Left cardiac atrium (tissue), 4 donors: ENCODE measurements at places on chromosomes 13 and 19.

DNA sequence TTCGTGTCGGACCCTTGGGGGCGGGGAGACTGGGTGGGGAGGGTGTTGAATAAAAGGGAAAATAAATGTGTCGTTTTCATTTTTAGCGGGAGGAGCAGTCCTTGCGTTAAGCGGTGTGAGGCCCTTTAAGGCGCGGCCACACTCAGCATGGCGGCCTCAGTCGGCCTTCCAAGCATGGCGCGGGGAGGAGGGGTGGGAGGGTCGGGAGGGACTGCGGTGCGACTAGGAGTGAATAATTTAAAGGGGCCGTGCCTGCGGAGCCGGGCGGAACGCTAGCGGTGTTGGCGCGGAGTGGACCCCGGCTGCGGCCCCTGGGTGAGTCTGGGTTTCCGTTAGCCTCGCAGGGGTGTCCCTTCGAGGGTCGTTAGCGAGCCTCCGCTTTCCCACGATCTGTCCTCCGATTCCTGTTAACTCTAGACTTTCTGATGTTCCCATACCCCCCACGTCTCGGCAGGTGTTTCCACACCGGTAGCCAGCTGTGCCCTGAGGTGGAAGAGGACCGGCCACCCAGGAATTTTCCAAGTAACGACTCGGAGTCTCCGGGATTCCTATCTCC, 1.5 kb upstream of the PNPLA6 start:
- peak; percentile 89 for DNase-seq

DNA sequence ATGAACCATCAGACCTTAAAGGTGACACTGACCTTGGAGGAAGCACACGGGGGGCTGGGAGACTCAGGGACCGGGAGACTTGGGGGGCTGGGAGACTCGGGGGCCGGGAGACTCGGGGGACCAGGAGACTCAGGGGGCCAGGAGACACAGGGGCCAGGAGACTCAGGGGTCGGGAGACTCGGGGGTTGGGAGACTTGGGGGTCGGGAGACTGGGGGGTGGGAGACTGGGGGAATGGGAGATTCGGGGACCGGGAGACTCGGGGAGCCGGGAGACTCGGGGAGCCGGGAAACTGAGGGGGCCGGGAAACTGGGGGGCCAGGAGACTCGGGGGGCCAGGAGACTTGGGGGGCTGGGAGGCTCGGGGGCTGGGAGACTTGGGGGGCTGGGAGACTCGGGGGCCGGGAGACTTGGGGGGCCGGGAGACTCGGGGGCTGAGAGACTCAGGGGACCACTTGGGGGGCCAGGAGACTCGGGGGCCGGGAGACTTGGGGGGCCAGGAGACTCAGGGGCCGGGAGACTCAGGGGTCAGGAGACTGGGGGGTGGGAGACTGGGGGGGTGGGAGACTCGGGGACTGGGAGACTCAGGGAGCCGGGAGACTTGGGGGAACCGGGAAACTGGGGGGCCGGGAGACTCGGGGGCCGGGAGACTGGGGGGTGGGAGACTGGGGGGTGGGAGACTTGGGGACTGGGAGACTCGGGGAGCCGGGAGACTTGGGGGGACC, 62.9 kb downstream of the RASA3 start:
- no peak for DNase-seq

- DNase-seq = no peak
Observed at GRCh38 chr13:58024103-58024502, 392.6 kb downstream of the PCDH17 start.

GRCh38 chr19:21202865-21203494, 61.1 kb downstream of the ZNF431 start:
- no peak for DNase-seq

DNA sequence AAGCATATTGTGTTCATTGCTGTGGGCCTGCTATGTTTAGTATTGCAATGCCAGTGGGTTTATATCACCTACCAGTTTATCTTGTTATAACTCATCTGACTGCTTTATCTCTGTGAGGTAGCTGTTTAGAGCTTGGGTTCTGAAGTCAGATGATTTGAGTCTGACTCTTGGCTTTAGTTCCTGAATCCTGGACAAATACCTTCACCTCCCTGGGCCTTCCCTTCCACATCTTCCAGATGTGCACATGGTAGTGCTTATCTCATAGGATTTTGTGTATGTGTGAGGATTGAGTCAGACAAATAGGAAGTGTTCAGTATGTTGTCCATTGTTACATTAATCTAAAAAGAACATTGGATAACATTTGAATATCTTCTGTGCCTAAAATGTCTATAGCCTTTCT, 63.5 kb upstream of the ANKRD10 start:
- no peak for DNase-seq

GRCh38 chr19:17671906-17672305, 16.2 kb downstream of the UNC13A start:
- no peak for DNase-seq

- DNase-seq = no peak
Observed at GRCh38 chr13:112840472-112841302, 128.3 kb upstream of the MCF2L start.

- no peak for DNase-seq
Observed at GRCh38 chr13:113350065-113350937, 13.6 kb downstream of the GRTP1 start.

- no peak for DNase-seq
Observed at GRCh38 chr19:50702871-50703829, 16.5 kb downstream of the SHANK1 start.

DNA sequence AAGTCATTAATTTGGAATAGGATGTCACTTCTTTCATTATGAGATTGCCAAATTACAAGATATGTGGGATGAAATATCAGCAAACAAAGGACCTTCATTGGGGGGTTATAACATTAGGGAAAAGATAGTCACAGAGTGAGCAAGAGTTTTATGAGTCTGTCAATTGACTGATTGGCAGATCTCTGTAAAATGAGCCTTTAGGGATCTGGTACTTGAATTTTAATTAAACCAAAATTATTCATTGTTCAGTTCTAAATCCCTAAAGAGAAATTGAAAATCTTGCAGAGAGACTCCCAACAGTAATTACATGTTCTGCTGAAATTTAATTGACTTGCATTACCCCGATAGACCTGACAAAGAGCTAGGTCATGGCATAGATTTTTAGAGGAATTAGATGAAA, 768.1 kb upstream of the SPRY2 start:
- no peak for DNase-seq

- no peak for DNase-seq
Observed at GRCh38 chr19:14686411-14686810, 3.4 kb upstream of the ZNF333 start.

- DNase-seq = peak; percentile 71
Observed at GRCh38 chr19:48737360-48737998, 2.9 kb downstream of the RASIP1 start.

DNA sequence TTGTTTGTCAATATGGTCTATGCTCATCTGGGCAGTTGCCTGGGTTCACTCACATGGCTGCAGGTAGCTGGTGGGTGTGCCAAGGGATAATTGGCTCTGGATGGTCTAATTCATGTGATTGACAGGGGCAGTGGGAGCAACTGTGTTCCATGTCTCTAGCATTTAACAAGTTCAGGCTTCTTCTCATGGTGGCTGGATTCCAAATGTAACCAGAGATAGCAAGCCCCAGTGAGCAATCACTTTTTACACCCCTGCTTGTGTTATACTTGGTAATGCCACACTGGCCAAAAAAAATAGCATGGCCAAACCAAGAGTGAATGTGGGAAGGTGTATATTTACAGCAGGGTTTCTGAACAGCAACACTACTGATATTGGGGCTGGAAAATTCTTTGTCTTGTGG, 89.6 kb upstream of the TNFSF11 start:
- DNase-seq = no peak

DNA sequence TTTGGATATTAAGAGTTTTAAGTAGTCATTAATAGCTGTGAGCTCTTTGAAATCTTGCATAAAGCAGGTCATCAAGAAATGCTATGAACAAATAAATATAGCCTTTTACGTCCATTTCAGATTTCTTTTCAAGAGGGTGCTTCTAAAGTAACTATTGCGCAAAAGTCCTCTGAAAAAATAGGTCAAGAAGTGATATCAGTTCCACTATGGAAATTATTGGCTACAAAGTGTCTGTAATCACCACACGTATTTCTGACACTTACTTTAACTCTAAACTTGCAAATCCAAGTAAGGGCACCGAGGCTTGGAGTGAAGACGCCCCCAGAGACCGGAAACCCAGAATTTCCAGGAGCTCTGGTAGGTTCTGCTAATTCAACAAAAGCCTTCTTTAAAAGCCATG, 44.9 kb upstream of the STARD13 start:
- no peak for DNase-seq

DNA sequence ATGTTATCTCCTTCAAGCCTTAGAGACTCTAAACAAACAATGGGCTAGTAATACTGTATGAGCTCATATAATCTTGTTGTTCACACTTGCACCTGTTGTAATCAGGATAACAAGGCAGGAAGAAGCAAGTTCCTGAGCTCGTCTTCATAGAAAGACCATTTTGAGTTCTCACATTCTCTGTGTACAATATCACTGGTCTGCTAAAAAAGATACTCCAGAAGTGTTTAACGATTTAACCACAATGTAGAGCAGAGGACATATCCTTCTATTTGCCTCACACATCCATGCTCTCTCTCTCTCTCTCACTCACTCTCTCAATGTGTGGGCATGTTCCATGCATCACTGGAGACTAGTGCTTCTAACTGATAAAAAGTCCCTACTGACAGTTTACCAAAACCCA, 122.9 kb downstream of the MIPEP start:
- no peak for DNase-seq

GRCh38 chr13:104024416-104025170, 958.4 kb upstream of the SLC10A2 start:
- no peak for DNase-seq

GRCh38 chr13:45113233-45114224, 6.8 kb upstream of the GTF2F2 start:
- no peak for DNase-seq

GRCh38 chr13:39297664-39298171, 259.5 kb downstream of the NHLRC3 start:
- no peak for DNase-seq

DNA sequence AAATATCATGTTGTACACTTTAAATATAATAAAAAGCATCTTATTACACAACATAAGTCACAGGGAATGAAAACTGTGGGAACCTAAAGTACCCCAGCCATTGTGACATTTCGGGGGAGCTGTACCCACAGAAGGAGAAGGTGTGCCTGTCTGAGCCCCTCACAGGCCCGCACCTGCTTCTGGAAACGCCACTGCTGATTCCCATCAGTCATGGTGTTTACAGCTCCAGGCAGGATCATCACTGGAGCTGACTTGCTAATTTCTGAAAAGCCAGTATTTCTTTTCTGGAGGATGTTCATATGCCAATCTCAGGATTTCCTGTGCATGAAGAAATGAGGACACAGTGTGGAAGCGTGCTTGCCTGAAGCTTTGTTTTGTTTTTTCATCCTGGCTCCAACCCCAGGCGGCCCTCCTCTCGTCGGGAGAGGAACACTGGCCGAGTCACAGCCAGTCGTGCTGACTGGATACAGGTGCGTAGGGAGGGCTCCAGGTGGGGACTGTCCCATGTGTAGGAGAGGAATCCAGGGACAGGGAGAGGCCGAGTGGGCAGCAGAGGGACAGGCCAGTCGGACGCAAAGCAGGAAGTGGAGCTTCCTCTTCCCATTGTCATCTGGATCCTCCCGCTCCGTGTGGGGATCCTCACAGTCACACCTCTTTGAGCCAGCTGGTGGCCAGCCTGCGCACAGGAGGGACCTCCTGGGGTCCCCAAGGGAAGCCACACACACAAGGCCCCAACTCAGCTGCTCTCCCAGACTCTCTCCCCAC, 4.2 kb upstream of the ATP12A start:
- no peak for DNase-seq

GRCh38 chr19:4375164-4376027, 25.0 kb downstream of the SH3GL1 start:
- no peak for DNase-seq

- DNase-seq = no peak
Observed at GRCh38 chr13:91785431-91786119, 387.2 kb downstream of the GPC5 start.

GRCh38 chr19:21322528-21322927, 6.7 kb downstream of the ZNF708 start:
- peak; percentile 70 for DNase-seq

GRCh38 chr13:76533251-76533650, 353.0 kb downstream of the KCTD12 start:
- DNase-seq = no peak

DNA sequence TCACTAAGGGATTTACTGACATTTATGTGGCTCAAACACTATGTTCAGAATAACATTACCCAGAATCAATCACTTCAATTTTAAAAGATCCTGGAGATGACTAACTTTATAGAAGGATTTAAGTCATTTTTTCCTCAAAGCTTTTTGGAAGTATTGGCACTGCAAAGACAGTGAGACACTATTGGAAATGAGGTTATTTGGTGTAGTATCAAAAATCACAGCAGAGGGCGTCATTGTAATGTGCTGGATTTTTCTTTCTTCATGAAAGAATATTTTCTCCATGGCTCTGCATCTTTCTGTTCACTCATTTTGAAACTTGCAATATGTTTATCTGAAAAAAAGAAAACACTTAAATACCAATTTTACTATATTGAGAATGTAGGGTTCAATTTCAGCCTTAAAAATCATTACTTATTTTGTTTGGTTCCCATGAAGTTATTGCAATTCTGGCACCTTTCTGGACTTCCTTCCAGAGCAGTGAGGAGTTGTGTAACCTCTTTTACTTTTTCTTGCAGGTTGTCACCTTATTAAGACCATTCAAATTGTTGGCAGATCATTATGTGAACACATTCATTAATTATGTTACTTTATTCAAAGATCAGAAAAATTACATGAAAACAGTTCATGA, 3.7 kb upstream of the CSNK1A1L start:
- DNase-seq = no peak

DNA sequence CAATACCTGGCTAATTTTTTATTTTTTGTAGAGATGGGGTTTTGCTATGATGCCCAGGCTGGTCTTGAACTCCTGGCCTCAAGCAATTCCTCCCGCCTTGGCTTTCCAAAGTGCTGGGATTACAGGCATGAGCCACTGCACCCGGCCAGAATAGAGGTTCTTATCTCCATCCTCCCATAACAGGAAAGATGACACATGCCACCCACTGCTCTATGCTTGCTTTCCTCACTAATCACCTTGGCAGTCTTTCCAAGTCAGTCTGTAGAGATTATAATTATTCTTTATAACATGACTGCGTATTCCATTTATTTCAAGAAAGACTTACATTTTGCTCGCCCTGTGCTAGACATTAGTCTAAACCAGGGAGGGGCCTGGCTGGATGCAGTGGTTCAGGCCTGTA, 6.7 kb downstream of the VAV1 start:
- no peak for DNase-seq

GRCh38 chr13:40394304-40394985, 272.0 kb downstream of the FOXO1 start:
- no peak for DNase-seq

GRCh38 chr13:114089751-114090400, 42.5 kb downstream of the RASA3 start:
- no peak for DNase-seq

- peak; percentile 100 for DNase-seq
Observed at GRCh38 chr19:7920519-7921301, 572 bp downstream of the SNAPC2 start.

- no peak for DNase-seq
Observed at GRCh38 chr19:49570138-49570856, 10.1 kb downstream of the NOSIP start.
